CD4-positive, alpha-beta T cell treated with Interleukin-1 beta for 1 hour (primary cell): ENCODE measurements at places on chromosomes 1 and 21.

DNA sequence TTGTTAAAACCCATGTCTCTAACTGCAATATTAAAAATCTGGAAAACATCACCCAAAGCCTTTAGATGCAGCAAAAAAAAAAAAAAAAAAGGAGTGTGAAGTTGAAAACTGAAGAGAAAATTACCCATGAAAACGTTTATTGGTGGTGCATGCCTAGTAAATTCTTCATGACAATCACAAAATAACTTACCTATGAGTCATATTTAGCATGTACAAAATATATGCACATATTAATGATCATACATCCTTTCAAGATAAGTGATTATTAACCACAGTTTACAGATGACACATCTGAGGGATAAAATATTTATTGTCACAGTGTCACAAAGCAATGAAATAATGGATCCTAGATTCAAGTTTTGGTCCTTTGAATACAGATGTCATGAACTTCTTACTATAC lies 505.2 kb upstream of the NR5A2 start:
- no peak for DNase-seq

- DNase-seq: no peak
Measured at GRCh38 chr1:6473156-6473555, 7.2 kb upstream of the TNFRSF25 start.

DNA sequence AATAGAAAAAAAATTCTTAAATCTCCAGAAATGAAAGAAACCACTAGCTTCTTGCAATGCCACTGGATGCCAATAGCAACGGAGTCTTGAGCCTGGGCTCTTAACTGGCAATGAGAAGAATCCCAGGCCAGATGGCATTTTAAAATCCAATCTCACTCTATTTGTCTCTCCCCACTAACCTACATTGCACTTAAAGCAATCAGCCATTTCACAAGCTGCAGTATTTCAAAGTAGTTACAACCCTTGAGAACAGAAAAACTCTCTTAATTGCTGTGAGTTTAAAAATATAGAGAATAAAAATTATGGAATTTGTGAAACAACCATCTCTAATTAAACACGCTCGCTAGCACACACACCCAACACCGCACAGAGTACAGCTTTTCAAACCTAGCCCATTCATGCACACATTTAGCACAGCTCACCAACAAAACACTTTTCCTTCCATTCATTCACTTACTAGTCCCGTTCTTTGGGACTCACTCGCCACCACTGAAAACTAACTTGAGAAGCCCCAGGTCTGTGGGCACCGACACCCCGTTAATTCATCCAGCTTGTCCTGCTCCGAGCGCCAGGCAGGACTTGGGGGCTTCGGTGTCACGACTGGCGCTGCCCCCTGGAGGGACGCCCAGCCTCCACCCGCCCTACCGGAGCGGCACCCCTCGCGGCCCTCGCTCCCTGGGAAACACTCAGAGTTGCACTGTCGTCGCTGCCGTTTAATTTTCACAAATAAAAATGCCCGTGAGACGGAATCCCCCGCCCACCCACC lies 1.0 kb downstream of the DDAH1 start:
- no peak for DNase-seq

- no peak for DNase-seq
Measured at GRCh38 chr1:76395059-76395458, 320.5 kb downstream of the ST6GALNAC3 start.

DNA sequence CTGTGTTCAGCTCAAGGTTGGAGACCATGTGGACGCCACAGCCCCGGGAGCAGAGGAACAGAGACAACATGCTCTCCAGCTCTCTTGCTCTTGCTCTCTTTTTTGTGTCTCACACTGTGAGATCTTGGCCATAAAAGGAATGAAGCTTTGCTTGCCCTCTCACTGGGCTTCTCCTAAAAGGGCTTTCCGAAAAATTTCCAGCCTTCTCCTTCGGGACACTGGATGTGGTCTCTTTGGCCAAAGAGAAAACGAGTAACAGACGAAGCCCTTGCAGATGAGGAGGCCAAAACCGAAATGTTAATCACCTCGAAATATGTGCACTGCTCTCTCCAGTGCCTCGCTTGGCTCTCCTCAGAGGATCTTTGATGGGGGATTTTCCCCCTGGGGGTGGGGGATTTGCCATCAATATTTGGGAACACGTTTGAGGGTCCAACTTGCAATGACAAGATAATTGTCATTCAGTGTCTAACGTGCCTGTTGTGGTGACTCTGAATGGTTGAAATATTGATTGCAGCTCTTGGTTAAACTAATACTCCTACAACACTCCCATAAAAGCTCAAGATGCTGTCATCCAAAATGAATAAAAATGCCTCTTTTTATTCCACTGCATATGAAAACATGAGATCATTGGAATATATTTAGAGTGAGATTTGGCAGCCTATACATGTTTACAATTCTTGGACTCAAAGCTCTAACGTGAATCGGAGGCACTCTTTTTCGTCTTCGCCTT lies 68.6 kb upstream of the ANGPTL1 start:
- DNase-seq: no peak

GRCh38 chr1:161013131-161013487 lies 7.8 kb downstream of the F11R start:
- DNase-seq: peak; percentile 32

DNA sequence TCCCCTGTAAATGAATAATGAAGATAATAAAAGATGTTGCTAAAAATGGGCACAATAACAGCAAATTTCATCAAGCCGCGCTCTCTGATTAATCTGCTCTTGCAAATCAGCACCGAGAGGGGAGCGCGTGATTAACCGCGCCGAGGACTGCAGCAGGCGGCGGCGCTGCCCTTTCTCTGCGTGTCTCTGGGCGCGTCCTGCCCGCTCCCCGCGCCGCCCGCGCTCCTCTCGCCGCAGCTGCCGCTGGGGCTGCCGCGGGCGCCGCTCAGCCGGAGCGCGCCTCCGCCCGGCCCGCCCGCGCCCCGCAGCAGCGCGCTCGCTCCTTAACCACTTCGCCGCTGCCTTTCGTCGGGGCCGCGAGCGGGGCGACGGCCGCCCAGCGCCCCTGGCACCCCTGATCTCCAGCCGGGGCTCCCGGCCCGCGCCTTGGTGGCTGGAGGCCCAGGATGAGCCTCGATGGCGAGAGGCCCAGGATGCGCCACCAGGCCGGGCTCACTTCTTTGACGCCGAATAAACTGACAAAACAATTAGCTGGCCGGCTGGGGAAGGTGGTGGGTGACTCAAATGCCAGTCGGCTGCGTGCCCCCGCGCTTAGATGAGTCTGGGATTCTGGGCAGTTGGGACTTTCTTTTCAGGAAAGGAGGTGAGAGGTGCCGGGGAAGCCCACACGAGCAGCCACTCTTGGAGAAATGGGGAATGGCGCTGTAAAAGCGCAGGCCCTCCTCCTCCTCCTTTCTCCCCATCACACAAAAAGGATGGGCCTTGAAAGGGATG lies 221.4 kb upstream of the PKN2 start:
- no peak for DNase-seq

GRCh38 chr21:14545906-14546480 lies at the start of gene SAMSN1:
SAMSN1 (minus strand) TSS chr21:14546315; CDS start chr21:14546261, 54 bp downstream.
- peak; percentile 84 for DNase-seq

DNA sequence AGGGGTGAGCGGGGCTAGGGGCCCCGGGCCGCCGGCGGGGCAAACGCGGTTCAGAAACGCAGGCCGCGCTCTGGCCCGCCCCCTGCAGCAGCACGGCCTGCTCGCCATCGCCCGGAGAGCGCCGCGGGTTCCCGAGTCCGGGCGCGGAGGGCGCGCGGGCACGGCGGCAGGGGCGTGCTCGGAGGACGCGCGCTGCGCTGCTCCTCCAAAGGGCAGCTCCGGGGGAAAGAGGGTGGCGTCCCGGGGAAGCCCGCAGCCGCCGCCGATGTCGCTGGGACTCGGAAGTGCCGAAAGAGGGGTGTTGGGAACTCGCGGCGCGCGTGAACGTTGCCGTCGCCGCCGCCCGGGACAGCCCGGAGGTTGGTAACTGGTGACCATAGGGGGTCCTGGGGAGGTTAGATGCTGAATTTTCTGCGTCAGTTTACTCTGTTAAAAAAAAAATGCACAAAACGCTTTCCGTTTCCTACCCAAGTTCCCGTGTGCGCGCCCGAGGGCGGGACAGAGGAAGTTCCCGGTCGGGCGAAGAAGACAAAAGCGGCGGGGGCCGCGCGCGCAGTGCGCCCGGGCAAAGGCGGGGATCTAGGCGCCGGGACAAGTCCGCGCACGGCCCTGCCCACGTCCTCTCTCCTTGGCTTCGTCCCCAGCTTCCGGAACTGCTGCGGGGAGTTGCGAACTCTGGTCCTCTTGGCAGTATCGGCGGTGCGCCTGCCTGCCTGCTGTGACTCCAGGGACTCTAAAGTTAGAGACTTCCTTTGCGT lies at the start of gene HHAT:
Gene HHAT, plus strand, starts transcription at position 157 of the 758 bp plus-strand sequence. CDS start 20,074 bp downstream, outside the sequence.
- DNase-seq: peak; percentile 64

DNA sequence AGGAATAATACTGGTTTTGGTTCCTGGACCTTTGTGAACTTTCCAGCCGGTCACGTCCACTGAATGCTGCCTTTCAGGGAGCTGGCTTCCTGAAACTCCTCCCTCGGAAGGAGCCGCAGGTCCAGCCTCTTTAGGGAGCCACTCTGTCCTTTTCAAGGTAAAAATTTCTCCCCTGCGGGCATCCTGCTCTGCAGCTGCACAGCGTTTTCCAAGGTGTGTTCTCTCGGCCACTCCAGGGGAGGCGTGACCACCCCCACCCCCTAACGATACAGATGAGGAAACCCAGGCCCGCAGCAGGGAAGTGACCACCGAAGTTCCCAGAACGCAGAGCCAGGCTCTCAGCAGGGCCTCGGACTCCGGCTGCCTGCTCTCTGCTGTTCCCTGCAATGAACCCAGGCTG lies 21.5 kb downstream of the PADI2 start:
- no peak for DNase-seq

DNA sequence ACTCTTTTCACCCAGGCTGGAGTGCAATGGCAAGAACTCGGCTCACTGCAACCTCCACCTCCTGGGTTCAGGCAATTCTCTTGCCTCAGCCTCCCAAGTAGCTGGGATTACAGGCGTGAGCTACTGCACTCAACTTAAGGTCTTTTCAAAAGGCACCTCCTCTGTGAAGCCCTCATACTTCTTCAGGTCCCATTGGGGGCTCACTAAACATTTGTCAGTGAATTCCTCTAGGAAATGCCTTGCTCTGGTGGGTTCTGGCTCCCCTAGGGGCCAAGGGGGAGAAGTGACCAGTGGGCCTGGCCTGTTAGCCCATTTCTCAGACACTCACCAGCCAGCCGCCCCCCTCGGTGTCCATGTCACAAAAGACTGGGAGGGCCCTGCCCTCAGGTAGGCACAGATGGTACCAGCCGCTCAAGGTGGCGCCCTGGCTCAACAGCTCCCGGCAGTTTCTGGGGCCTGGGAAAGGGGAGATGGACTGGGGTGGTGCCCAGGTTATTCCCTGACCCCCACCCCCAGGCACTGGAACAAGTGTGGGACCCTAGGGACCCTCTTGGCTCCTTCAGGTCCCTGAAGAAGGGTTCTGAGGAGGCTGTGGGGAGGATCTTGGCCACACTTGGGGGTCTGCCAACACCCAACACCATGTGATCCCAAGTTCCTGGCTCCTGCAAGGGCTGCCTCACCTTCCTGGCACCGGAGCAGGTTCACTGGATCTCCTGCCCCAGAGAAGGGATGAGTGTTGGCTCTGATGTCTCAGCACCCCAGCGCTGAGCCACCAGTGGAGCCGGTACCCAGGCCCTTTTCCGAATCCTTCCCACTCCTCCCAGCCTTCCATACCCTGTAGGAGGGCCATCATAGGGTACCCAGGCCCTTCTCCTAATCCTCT lies 1.6 kb downstream of the FCN3 start:
- no peak for DNase-seq

DNA sequence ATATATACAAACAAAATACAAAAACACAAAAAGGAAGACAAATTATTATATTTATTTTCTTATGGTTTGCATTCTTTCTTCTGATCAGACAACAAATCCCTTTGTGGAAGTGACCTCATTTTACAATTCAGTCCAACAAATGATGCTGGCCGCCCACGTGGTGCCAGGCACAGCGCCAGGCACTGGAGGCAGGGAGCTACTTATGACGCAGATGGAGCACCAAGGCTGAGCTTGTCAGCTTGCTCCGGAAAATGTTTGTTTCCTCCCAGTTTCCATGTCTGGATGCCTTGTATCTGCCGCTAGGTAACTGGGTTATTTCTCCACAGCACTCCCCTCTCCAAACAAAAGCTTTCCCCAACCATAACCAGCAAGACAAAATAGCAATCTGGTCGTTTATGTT lies 30.7 kb upstream of the CD34 start:
- peak; percentile 15 for DNase-seq

GRCh38 chr1:220224611-220225124 lies 47.6 kb downstream of the RAB3GAP2 start:
- DNase-seq: no peak

DNA sequence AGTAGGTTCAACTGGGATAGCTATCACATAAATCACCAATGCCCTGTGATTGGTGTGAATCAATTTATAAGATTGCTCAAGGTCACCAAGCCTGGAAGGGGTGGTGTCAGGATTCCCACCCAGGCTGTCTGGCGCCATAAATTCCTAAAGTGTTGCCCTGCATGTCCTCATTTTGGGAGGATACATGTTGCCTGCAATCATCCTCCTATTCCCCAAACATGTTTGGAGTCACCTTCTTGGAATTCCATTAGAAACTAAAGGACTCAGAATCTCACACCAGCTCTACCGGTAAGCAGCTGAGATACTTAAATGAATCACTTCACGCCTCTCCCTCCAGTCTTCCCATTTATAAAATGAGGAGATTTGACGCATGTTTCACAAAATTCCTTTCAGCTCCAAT lies 54.1 kb upstream of the SLC45A1 start:
- DNase-seq: no peak

DNA sequence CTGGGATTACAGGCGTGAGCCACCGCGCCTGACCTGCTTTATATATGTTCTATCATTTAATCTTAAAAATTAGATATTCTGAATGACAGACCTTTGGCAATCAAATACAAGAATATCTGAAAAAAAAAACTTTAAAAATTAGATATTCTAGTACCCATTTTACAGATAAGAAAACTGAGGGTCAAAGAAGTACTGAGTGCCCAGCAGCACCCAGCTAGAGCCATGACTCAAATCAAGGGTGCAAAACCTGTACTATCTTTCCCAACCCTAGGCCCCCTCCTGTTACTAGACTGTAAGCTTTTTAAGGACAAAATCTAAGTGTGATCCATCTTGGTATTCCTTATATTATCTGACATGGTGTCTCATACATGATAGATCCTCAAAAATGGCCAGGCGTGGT lies 8.3 kb downstream of the ARHGAP30 start:
- DNase-seq: no peak

DNA sequence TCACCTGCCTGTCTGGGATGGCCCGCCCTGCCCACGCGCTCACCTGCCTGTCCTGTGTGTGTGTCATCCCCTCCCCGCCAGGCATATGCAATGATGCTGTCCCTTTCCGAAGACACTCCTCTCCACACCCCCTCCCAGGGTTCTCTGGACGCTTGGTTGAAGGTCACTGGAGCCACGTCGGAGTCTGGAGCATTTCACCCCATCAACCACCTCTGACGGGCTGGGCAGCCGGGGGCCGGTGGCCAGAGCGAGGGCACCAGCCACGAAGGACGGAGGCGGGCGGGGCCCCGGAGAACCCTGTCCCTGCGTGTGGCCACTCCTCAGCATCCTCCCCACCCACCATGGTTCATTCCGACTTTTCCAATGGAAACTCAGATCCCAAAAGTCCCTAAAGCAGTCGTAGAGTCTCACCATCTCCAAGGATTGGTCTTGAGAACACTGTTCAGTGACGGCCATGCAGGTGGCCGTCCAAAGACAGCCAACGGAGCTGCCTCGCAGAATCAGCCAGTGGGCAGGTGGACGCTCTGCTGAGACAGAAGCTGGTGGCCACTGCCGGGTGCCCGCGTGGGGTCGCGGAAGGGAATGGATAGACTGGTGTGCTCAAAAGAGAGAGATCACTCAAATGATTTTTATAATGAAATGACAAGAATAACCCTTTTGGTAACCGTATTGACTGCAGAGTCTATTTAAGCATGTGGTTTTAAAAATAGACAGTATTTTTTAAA lies 20.7 kb upstream of the ARHGEF16 start:
- DNase-seq: no peak

- no peak for DNase-seq
Measured at GRCh38 chr1:32861904-32862695, 8.6 kb downstream of the FNDC5 start.
